D721Med (cell line): ENCODE measurements at places on chromosomes 4 and X.

DNA sequence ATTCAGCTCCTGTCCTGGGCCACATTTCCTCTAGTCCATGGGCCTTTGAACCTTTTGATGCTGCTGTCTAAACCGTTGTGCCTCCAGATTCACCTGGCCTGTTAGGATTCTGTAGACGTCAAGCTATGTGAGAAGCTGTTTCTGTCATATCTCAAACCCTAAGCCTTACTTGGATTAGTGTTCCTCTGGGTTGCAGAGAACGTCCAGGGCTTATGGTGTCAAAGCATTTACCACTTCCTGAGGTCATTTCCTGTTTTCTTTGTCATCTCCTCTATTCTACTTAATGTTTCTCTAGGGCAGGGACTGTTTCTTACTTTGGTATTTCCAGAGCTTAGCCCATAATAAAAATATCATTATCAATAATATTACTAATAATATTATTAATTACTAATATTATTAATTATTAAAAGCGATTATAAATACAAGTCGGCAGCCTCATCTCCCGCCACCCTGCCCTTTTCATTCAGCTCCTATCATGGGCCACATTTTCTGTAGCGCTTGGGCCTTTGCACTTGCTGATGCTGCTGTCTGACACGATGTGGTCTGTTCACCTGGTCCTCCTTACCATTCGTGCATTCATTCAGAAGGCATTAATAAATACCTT is 19.1 kb downstream of the PRIMPOL start:
- no peak for DNase-seq

GRCh38 chrX:97050392-97050791 is 166.7 kb downstream of the RPA4 start:
- no peak for DNase-seq

DNA sequence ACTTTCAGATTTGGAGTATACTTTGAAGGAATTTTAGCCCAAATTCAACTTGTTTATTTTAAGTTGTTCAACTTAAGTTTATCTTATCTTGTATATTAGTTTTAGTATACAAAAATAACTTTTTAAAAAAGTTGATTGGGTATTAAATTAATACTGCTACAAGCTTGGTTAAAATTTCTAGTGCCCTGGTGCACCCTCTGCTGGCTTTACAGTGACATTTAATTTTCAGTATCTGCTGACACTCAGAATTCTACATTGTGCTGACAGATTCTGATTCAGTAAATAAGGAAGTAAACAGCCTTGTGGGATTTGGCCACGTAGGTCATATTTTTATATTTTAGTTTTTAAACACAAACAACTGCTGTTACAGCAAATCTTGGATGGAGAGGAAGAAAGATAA is 2.9 kb downstream of the EDA start:
- DNase-seq = no peak

GRCh38 chr4:54574500-54574899 is 83.3 kb upstream of the KIT start:
- DNase-seq = no peak

- no peak for DNase-seq
Measured at GRCh38 chr4:3405176-3405575, 36.6 kb upstream of the HGFAC start.
